ENCODE measurements at places on chromosomes 7 and 10. TPM values are rescaled to one million over a fixed set of nuclear protein-coding genes. Genes with fewer than 3 reads are reported as not detected.

The PNLIP gene
- not detected for total RNA-seq

The APBB1IP gene
- 78.4 TPM for total RNA-seq

The SFRP4 gene
- not detected for total RNA-seq

The FANK1 gene
- 0.31 TPM for total RNA-seq

DNA sequence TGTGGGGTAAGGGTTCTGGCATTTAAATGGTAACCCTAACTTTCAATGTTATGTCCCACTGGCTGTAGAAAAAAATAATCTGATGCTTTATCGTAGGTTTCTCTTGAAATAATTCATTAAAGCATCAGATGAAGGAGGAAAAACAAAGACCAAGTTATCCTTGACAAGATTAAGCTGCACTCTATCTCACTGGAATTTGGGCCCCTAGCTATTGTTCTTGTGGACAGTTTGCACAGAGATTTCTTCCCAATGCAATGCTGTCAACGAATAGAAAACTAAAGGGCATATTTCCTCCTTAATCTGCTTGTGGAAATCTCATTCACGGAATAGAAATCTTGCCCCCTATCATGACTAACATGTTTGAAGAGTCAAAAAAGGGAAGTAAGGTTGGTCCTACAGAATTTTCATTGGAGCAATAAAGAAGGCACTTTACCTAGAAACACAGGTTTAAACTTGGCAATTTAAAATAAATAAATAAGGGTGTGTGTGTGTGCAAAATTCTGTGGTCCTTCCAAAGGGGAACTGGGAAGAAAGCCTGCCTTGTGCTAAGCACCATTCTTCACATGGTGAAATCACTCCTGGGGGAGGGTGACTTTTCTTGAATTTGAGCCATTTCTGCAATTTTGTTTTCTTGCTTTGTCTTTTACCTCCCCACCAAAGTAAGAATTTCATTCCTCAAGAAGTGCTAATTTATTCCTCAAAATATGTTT, 242.8 kb downstream of the GLI3 start:
- H3K36me3 ChIP-seq: no peaks in the 10 kb centered on the region
- H3K4me1 ChIP-seq: no peaks in the 10 kb centered on the region
- DNase-seq: no peak
- no peak overlapping the region for H3K27ac ChIP-seq
- H3K27me3 ChIP-seq: no peaks in the 10 kb centered on the region

DNA sequence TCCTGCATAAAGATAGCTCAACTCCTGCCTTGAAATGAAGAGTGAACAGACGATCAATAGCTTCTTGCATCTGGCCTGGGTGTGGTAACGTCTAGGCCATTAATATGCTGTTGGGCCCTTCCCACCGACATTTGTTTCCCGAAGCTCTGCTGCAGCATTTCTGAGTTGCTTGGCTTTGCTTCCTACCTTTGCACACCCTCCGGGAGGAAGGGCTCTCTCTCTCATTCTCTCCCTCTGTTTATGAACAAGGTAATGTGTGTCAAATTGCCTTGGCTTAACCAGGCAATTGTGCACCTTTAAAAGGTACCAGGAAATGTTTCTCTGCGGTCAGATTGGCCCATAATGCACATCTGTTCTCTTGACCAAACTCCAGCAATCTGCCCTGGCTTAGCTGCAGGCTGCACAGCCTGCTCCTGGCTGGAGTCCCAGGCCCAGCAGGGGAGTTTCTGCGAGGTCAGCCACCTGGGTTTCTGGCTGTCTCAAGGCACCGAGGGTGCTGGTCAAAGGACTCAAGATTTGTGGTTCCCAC, 223.7 kb downstream of the SNX10 start:
- no peak overlapping the region for H3K27ac ChIP-seq
- H3K27me3 ChIP-seq: peaks cover under 1% of the 10 kb centered on the region
- H3K36me3 ChIP-seq: no peaks in the 10 kb centered on the region
- no peak overlapping the region for H3K4me3 ChIP-seq
- DNase-seq: no peak

DNA sequence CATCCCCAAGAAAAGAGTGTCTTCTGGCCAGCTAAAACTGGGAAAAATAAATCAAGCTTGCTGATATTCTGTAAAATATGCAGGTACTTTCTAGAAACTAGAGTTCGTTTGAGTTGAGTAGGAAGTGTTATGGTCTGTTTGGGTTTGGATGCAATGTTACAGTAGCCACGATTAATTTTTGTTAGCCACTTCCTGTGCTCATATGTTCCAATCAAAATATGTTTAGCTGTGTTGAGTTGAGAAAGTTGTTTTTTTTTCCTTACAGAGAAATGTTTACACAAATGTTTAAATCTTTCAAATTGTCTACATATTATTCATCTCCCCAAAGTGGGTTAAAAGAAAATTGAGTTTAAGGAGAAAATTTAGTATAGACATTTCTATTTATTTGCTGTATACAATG, 11.3 kb upstream of the LAMB1 start:
- no peak overlapping the region for H3K4me3 ChIP-seq
- no peak for DNase-seq
- H3K27ac ChIP-seq: no peak overlapping the region

- peaks cover 25% of the 10 kb centered on the region for H3K4me1 ChIP-seq
- DNase-seq: no peak
- no peaks in the 10 kb centered on the region for H3K36me3 ChIP-seq
- H3K27me3 ChIP-seq: peaks cover 14% of the 10 kb centered on the region
- no peak overlapping the region for H3K27ac ChIP-seq
- H3K4me3 ChIP-seq: no peak overlapping the region
Measured at GRCh38 chr10:43234471-43235041, 32.3 kb downstream of the RASGEF1A start.

DNA sequence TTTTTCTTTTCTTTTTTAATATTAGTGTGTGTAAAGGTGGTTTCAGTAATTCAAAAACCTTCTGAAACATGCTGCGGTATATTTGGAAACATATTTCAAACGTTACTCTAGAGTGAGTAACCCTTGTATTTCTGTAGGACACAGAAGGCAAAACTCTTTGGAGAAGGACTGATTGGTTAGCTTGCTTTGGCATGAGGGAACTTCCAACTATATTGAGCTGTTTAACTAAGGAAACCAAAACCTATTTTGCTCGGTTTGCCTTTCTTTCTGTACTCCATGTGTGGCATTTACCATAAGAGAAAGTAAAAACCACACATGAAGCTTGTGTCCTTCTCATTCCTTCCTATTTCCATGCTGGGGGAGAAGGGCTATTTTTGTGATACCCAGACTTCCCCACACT, 149.8 kb downstream of the DYNC1I1 start:
- H3K27ac ChIP-seq: no peak overlapping the region
- DNase-seq: no peak
- H3K4me3 ChIP-seq: no peak overlapping the region
- no peaks in the 10 kb centered on the region for H3K36me3 ChIP-seq

- H3K27me3 ChIP-seq: no peaks in the 10 kb centered on the region
- peaks cover 2% of the 10 kb centered on the region for H3K4me1 ChIP-seq
- H3K27ac ChIP-seq: no peak overlapping the region
- H3K4me3 ChIP-seq: no peak overlapping the region
Measured at GRCh38 chr7:90736968-90737939, 141.1 kb downstream of the CDK14 start.

DNA sequence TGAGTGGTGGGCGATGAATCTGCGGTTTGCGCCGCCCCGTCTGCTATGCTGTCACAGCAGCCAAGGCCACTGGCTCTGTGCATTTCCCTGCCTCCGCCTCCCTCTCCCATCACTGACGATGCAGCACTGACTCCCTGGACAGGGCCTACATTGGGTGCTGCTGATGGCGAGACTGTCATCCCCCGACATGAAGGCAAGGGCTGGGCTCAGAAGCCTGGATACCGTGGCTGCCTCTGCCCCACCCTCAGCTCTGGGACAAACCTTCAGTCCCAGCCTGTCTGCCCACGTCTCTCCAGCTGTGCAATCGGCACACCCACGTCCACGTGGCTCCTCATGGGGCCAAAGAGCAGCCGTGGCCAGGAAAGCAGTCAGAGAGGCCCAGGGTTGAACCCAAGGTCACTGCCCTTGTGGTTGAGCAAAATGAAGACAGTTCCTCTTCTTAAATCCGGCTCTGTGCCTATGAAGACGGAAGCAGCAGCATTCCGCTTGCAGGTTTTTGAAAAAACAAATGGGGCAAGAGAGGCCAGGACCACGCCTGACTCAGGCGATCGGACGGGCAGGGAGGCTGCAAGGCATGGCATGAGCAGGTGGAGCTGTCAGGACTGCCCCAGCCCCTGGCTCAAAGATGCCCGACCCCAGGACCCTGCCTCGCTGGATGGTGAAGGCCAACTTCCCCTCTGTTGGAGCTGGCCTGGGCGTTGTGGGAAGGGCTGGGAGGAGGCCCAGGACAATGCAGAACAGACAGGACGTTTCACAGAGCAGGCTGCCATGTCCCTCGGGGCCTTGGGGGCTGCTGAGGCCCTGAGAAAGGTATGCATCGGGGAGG, 517.5 kb downstream of the DNAJB6 start:
- no peak overlapping the region for H3K27ac ChIP-seq
- H3K36me3 ChIP-seq: no peaks in the 10 kb centered on the region
- no peak overlapping the region for H3K4me3 ChIP-seq
- no peaks in the 10 kb centered on the region for H3K27me3 ChIP-seq
- no peak for DNase-seq
